ENCODE measurements at places on chromosomes 11 and 22. TPM values are rescaled to one million over a fixed set of nuclear protein-coding genes. Genes with fewer than 3 reads are reported as not detected.

- no peak for DNase-seq
These were observed 23.8 kb downstream of the FLRT1 start for GRCh38 chr11:64059339-64060140.

- DNase-seq: peak; percentile 41
These were observed 24.4 kb downstream of the SHANK3 start for GRCh38 chr22:50696799-50697561.

Gene SLC22A25
- total RNA-seq: not detected

- DNase-seq: no peak
These were observed 83.2 kb upstream of the CLDN5 start for GRCh38 chr22:19607192-19608002.

GRCh38 chr22:39185601-39186012 lies 33.1 kb upstream of the CBX7 start:
- DNase-seq: peak; percentile 89

DNA sequence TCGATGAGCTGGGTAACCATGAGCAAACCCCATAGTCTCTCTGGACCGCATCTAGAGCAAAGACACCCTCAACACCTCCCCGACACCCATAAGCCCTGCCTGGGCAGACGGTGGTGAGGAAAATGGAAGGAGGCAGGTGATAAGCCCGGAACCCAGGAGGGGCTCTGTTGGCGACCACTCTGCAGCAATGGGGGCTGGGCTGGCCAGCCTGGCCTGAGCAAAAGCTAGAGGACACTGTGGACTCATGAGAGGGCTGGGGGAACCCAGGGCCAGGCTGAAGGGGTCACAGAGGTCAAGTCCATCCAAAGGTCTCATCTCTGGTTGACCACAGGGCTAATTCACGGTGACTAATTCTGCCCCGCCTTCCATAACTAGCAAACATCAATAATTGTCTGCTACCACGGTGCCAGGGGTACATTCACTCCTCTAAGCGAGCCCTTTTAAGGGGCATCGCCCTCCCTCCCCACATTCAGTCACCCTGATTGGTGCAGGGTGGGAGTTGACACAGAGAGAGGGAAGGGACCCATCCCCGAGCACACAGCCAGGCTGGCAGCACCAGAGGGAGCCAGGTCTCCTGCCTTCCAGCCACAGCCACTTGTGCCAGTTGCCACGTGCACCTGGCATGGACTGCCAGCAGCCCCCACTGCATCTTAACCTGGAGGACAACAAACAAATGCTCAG lies 4.0 kb downstream of the PYGM start:
- DNase-seq: peak; percentile 29
